Heart right ventricle (tissue), 16 donors: ENCODE measurements at places on chromosomes 4 and X.

GRCh38 chr4:151567056-151567455, 158.1 kb downstream of the FHIP1A start:
- no peak for DNase-seq

DNA sequence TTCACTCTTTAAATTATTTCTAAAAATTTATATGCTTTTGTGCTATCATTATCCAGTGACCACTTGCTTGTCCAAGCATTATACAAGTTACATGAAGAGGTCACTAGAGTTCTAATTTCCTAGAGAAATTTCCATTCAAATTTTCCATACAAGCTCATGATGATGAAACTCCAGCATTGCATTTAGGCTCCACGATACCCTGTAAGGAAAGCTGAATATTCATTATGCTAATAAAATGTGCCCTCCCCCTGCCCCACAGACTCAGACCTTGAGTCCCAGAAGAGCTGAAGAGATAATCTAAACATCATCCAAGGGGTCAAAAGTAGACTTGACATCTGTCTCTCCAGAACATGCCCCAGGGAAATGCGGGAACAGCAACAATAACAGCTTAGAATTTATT, 19.6 kb upstream of the FAM156A start:
- DNase-seq, result no peak

- no peak for DNase-seq
Measured at GRCh38 chr4:16801356-16801755, 97.1 kb downstream of the LDB2 start.

DNA sequence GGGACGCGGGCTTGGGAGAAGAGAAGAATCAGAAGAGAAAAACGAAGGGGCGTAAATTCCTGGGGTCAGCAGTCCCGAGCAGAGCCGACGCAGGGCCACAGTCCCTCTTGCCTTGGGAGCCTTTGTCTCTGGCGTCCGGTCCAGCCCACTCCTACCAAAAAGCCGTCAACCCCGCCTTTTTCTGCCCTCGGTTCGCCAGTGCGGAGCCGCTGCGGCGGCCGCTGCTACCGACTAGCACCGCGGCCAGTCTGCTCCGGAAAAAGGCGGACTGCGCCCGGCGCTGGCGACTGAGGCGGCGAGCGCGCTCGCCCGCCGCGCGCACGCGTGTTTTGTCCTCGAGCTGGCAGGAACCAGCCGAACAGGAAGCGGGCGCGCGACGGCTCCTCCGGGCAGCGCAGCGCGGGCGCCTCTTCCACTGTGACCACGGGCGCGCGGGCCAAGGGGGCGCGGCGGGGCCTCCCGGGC, 502 bp downstream of the HNRNPDL start:
- no peak for DNase-seq

GRCh38 chr4:29311247-29311646, 1408.9 kb upstream of the PCDH7 start:
- DNase-seq, result no peak

GRCh38 chr4:146525754-146526153, 4.0 kb upstream of the SLC10A7 start:
- no peak for DNase-seq

DNA sequence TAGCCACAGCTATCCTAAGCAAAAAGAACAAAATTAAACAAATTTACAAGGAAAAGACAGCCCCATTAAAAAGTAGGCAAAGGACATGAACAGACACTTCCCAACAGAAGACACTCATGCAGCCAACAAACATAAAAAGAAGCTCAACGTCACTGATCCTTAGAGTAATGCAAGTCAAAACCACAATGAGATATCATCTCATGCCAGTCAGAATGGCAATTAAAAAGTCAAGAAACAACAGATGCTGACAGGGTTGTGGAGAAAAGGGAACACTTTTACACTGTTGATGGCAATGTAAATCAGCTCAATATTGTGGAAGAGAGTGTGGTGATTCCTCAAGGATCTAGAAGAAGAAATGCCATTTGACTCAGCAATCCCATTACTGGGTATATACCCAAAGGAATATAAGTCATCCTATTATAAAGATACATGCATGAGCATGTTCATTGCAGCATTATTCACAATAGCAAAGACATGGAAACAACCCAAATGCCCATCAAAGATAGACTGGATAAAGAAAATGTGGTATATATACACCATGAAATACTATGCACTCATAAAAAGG, 163.0 kb upstream of the TET2 start:
- DNase-seq, result no peak

DNA sequence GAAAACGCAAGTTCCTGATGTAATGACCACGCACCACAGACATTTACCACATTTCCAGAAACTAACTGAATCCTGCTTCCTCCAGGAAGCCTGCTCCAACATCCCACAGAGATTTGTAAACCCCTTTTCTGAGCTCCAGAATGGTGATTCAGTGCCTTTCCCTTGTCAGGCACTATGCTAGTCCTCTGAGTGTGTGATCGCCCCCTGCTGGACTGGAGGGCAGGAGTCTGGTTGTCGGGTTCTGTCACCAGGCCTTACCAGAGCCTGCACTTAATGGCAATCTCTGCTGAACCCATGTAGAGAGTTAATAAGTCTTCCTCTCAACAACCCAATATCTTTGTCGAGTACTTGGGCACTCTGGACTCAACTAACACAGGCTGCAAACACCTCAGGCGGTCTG, 14.5 kb upstream of the KDM5C start:
- DNase-seq, result no peak

- no peak for DNase-seq
Measured at GRCh38 chr4:82678051-82678450, 116.3 kb upstream of the TMEM150C start.

DNA sequence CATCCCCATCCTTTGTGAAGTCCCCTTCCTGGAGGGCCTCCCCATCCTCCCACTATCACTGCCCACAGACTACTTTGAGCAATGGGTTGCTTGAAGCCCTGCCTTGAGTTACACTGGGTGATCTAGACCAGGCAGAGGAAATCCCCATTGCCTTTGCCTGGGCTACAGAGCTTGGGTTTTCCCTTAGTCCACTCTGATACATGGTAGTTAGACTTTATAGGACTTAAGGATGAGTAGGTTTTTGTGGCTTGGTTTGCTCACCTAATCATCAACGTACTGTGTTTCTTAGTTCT, 56.6 kb downstream of the TMEM131L start:
- DNase-seq, result no peak
